Activated naive CD4-positive, alpha-beta T cell treated with anti-CD3 and anti-CD28 coated beads, Interleukin-2, amount 10 ng/mL, durations not matched to agents 7 days and 5 days (primary cell): ENCODE measurements at places on chromosomes 4 and X.

- no peak overlapping the region for H3K27ac ChIP-seq
- H3K27me3 ChIP-seq, result no peaks in the 10 kb centered on the region
- H3K4me1 ChIP-seq, result no peaks in the 10 kb centered on the region
- no peak overlapping the region for H3K4me3 ChIP-seq
Measured at GRCh38 chrX:148811236-148811635, 310.8 kb downstream of the AFF2 start.

- H3K36me3 ChIP-seq, result no peaks in the 10 kb centered on the region
- no peak for DNase-seq
- H3K27ac ChIP-seq, result no peak overlapping the region
- H3K4me3 ChIP-seq, result no peak overlapping the region
- no peaks in the 10 kb centered on the region for H3K4me1 ChIP-seq
Measured at GRCh38 chr4:27742816-27743215, 882.2 kb downstream of the STIM2 start.

GRCh38 chr4:34157547-34157946 lies 2086.8 kb downstream of the ARAP2 start:
- H3K4me1 ChIP-seq, result no peaks in the 10 kb centered on the region
- no peaks in the 10 kb centered on the region for H3K36me3 ChIP-seq
- no peak for DNase-seq
- H3K4me3 ChIP-seq, result no peak overlapping the region

- no peak for DNase-seq
- no peak overlapping the region for H3K4me3 ChIP-seq
- H3K27me3 ChIP-seq, result no peaks in the 10 kb centered on the region
- H3K27ac ChIP-seq, result no peak overlapping the region
- H3K4me1 ChIP-seq, result no peaks in the 10 kb centered on the region
Measured at GRCh38 chrX:148940411-148940996, 440.1 kb downstream of the AFF2 start.

- H3K27ac ChIP-seq, result no peak overlapping the region
- no peak for DNase-seq
- H3K4me3 ChIP-seq, result no peak overlapping the region
- no peaks in the 10 kb centered on the region for H3K4me1 ChIP-seq
Measured at GRCh38 chr4:48571471-48571870, 81.4 kb downstream of the ZAR1 start.

DNA sequence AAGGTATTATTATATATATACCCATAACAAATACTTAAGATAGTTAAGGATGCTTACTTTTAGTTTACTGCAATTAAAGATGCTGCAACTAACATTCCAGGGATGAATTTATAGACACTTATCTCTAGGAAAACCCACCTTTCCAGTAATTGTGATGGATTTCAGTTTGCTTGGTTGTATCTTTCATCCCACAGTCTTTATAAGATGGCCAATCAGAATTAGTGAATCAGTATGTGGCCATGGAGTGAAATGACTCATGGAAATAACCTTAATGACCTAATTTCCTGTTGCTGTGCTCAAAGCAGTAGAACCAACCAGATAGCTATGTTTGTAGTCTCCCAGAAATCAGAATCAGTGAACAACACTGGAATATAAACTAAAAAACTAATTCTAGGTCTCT lies 26.4 kb downstream of the MOSPD2 start:
- no peak overlapping the region for H3K27ac ChIP-seq
- no peaks in the 10 kb centered on the region for H3K27me3 ChIP-seq
- DNase-seq, result no peak
- peaks cover 3% of the 10 kb centered on the region for H3K4me1 ChIP-seq
- peaks cover 36% of the 10 kb centered on the region for H3K36me3 ChIP-seq
- H3K4me3 ChIP-seq, result no peak overlapping the region

DNA sequence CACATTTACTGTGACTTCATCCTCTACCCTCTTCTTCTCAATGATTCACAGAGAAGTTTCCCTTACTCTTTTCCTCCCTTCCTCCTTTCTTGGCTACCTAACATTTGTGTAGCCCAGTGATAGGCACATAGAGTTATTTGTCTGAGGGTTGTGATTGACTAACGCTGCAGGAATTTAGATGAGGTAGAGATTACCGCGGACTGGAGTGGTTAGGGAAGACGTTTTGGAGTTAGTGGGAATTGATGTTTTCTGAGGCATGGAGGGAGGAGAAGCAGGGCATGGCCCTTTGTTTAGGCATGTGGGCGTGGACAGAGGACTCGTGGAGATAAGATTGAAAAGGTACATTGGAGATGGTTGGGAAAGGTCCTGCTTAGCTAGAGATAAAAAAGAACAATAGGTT lies 246.7 kb downstream of the GPAT3 start:
- DNase-seq, result no peak
- no peaks in the 10 kb centered on the region for H3K4me1 ChIP-seq
- H3K36me3 ChIP-seq, result no peaks in the 10 kb centered on the region
- H3K27ac ChIP-seq, result no peak overlapping the region
- H3K27me3 ChIP-seq, result peaks cover 7% of the 10 kb centered on the region

DNA sequence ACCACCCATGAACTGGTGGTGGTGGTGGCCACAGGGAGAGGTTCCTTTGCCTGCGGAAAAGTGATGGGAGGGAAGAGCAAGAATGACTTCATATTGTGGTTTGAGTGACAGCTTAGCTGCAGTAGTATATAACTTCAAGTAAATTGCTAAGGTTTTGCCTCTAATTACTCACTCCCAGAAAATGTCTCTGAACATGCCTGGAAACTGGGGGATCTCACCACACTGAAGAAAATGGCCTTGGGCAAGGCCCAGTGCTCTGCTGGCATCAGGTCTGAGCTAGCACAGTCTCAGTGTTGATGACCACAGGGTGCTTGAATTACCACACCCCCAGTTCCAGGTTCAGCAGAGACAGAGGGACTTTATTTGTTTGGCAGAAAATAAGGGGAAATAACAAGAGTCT lies 2085.4 kb downstream of the ARAP2 start:
- H3K36me3 ChIP-seq, result no peaks in the 10 kb centered on the region
- H3K4me3 ChIP-seq, result no peak overlapping the region
- H3K27me3 ChIP-seq, result no peaks in the 10 kb centered on the region
- DNase-seq, result no peak

DNA sequence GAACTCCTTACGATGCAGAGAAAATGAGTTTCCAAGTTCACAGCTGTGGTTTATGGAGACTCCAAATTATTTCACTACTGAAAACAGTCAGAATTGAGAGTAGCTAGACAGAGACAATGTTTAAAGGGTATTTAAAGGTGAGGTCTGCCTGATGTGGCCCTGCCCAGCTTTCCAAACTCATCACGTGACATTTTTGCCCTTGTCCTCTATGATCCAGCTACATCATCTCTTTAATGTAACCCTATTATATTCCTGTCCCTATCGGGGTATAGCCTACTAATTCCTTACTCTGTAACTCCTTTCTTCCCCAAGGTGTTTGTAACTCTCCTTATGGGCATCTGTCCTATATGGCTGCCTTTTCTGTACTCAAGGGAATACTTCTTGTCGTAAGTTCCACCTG lies 297.2 kb downstream of the GRXCR1 start:
- no peaks in the 10 kb centered on the region for H3K4me1 ChIP-seq
- H3K4me3 ChIP-seq, result no peak overlapping the region
- H3K36me3 ChIP-seq, result no peaks in the 10 kb centered on the region
- no peaks in the 10 kb centered on the region for H3K27me3 ChIP-seq

DNA sequence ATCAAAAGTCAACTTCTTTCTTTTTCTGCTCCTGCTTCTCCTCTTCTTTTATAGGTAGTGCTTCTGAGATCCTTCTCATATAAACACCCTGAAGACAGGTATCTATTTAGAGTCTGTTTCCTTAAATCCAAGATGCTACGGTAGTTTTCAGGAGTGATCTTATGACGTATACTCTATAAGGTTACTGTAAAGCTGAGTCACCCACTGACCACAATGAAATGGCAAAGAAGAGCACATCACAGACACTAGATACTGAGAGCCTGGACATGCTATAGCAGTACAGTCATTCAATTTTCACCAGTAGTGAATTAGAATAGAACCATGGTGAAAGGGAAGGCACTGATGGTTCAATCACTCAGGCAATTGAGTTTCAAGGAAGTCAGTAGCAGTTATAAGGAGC lies 412.5 kb downstream of the ADAM29 start:
- no peaks in the 10 kb centered on the region for H3K27me3 ChIP-seq
- H3K4me1 ChIP-seq, result no peaks in the 10 kb centered on the region
- H3K4me3 ChIP-seq, result no peak overlapping the region
- H3K27ac ChIP-seq, result no peak overlapping the region
- no peaks in the 10 kb centered on the region for H3K36me3 ChIP-seq
- DNase-seq, result no peak

- H3K4me1 ChIP-seq, result no peaks in the 10 kb centered on the region
- H3K4me3 ChIP-seq, result no peak overlapping the region
- no peak overlapping the region for H3K27ac ChIP-seq
- no peaks in the 10 kb centered on the region for H3K27me3 ChIP-seq
Measured at GRCh38 chr4:147825451-147826287, 93.8 kb downstream of the ARHGAP10 start.

DNA sequence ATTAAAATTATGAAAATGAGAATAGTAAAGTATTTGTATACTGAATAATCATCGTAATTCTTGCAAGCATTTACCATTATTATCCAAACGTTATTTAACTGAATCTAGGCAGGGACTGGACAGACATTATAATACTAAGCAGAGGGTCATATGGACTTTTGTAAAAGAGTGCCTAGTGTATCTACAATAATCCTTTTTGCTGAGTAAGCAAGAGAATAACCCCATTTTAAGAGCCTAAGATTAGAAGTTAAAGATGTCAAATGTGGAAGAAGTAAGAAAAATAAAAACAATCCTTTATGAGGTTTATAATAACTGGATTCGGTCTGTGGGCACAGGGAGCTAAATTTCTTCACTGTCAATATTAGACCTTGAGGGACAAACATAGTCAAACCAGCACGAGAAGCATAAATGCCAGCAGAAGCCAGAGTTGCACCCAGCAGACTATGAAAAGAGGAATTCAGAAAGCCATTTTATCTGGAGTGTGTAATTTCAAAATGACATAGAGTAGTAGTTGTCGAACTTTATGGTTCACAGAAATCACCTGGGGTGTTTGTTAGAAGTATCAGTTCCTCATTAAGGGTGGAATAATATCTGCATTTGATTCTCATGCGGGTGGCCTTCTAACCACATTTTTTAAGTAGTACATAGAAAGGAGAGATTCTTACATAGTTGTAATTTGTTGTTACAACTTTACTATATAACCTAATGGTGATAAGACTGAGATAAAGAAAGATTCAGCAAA lies 39.7 kb upstream of the DCLK2 start:
- no peak for DNase-seq
- no peaks in the 10 kb centered on the region for H3K27me3 ChIP-seq
- H3K27ac ChIP-seq, result no peak overlapping the region
- no peaks in the 10 kb centered on the region for H3K36me3 ChIP-seq
- H3K4me1 ChIP-seq, result no peaks in the 10 kb centered on the region
- H3K4me3 ChIP-seq, result no peak overlapping the region

DNA sequence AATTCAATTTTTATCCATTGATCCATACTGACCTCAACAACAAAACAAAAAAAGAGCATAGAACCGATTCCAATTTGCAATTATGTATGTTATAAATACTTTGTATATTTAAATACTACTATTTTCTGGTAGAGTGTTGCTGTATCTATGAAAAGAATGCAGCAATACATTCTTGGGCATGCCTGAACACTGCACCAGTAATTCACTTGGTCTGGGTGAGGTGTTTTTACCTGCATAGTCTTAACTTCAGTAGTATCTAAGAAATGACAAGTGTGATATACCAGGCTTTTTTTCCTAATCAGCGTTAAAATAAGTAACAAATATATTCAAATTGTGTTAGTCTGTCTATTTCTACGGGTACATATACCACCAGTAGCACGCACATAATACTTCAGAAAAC lies 120.2 kb downstream of the KLHL13 start:
- DNase-seq, result no peak
- H3K27ac ChIP-seq, result no peak overlapping the region
- H3K27me3 ChIP-seq, result no peaks in the 10 kb centered on the region
- H3K4me1 ChIP-seq, result no peaks in the 10 kb centered on the region
- H3K4me3 ChIP-seq, result no peak overlapping the region

GRCh38 chr4:55373461-55373860 lies 22.3 kb upstream of the TMEM165 start:
- H3K4me3 ChIP-seq, result no peak overlapping the region
- no peak for DNase-seq
- H3K4me1 ChIP-seq, result no peaks in the 10 kb centered on the region
- H3K27me3 ChIP-seq, result no peaks in the 10 kb centered on the region

GRCh38 chr4:135325264-135325663 lies 1123.7 kb upstream of the PABPC4L start:
- H3K4me1 ChIP-seq, result no peaks in the 10 kb centered on the region
- no peaks in the 10 kb centered on the region for H3K27me3 ChIP-seq
- no peak overlapping the region for H3K4me3 ChIP-seq
- DNase-seq, result no peak

DNA sequence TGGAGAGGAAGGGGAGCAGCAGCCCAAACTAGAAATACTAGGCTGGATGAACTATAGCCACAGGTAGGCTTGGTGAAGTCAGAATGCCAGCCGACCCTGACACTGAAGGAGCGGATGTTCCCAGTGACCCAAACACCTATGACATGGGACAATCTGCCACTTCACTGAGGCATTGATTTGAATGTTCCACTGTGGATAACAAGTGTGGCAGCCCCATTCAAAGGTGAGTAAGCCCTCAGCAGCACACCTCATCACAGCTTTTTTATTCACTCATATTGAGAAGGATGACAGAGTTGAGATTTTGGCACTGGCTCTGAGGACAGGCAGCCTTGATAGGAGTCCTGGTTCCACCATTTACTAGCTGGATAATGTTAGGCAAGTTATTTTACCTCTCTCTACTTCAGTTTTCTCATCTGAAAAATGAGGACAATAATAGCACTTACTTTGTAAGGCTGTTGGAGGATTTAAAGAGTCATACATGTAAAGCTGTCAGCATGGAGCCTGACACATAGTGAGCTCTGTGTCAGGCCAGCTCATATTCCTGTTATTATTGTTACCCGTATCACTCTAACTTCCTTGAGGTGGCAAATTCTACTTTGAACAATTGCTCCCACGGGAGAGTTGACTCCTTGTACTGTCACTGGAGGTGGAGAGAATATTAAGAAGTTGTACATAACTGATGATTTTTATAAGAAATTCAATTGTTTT lies 114.6 kb downstream of the RASL11B start:
- no peaks in the 10 kb centered on the region for H3K27me3 ChIP-seq
- H3K27ac ChIP-seq, result no peak overlapping the region
- no peak for DNase-seq
- H3K36me3 ChIP-seq, result no peaks in the 10 kb centered on the region

- DNase-seq, result no peak
- no peaks in the 10 kb centered on the region for H3K36me3 ChIP-seq
- H3K27ac ChIP-seq, result no peak overlapping the region
- H3K27me3 ChIP-seq, result no peaks in the 10 kb centered on the region
Measured at GRCh38 chrX:17414839-17415238, 39.8 kb downstream of the NHS start.
